ENCODE measurements at places on chromosomes 13 and 19.

DNA sequence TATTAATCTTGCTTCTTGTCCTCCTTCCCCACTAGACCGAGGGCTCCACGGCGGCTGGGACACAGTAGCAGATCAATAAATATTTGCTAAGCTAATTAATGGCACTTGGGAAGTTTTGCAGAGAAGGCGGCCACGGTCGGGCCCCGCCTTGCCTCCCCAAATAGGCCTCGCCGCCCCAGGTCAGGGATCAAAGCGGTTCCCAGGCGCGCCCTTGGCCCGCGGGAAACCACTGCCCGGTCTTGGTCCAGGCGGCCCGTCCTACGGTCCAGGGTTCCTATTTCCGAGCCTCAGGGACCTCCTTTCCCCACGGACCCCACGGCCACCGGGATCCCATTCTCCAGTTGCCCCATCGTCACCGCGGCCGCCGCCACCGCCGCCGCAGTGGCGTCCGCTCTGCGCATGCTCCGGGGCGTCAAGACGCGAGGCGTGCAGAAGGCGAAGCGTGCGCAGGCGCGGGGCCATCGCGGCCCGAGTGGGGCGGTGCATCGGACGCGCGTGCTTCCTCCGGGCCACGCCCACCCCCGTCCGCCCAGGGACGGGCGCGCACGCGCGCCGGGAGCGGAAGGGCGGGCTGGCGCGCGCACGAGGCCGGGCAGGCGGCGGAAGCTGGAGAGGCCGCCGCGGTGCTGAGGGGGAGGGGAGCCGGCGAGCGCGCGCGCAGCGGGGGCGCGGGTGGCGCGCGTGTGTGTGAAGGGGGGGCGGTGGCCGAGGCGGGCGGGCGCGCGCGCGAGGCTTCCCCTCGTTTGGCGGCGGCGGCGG, at the start of gene SMARCA4:
TSS of gene SMARCA4 (plus strand) at position 717 of the 759 bp plus-strand sequence. CDS start 23,122 bp downstream, outside the sequence.
- DNase-seq: peak; percentile 99

DNA sequence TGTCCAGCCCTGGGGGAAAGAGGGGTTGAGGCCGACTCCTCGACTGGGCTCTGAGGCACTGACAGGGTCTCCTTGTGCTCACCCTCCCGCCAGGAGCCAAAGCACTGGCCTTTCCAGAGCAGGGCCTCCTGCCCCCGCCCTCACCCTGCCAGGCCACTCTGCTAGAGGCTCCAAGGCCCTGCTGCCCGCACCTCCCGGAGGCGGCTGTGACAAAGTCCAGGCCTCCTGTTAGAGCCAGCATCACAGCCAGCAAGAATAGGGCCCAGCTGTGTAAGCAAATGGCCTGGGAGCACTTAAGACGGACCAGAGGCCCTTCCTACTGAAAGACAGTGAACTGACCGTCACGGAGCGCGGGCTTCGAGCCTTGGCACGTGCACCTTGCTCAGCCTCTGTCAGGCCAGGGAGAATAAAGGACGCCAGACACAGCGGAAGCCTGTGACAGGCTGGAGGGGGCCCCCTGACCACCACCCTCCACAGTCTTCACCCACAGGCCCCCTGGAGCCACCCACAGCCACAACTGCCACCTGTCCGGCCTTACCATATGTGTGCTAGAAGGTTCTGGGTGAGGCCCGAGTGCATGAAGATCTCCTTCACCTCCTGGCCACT, 50.9 kb downstream of the EPS15L1 start:
- DNase-seq: no peak

DNA sequence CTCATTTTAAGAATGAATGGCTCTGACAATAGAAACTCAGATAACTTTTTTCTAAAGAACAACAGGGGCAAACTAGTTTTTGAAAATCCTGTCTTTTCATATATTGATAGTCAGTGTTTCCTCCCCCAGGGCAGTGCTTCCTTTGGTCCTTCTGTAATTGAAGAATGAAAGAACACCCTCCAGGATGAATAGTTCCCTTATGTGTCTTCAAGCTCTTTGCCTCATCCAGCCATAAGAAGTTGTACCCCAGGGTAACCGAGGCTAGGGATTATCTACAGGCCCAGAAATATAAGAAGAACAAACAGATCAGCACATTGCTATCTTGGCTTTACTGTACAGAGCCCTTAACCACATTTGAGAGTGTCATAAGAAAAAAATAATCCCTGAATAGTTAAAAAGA, 12.1 kb upstream of the ERICH6B start:
- no peak for DNase-seq

- peak; percentile 61 for DNase-seq
Measured at GRCh38 chr19:13262450-13262849, 112.2 kb downstream of the IER2 start.

DNA sequence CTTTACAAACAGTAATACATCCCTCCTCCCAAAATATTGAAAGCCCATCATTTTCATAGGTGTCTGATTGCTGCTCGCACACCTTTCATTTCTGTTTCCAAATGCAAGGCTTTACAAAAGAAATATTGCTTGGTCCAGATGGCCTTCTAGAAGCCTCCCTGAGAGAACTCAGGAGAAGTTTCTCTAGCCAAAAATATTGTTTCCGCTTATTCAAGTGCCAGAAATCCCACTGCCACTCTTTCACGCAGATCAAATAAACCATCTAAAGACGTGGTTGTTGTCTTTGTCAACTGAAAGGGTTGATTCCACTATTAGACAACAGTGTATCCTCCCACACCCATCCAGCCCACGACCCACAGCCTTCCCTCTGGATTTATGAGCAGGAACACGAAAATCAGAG, 96.2 kb downstream of the ZIC5 start:
- no peak for DNase-seq

DNA sequence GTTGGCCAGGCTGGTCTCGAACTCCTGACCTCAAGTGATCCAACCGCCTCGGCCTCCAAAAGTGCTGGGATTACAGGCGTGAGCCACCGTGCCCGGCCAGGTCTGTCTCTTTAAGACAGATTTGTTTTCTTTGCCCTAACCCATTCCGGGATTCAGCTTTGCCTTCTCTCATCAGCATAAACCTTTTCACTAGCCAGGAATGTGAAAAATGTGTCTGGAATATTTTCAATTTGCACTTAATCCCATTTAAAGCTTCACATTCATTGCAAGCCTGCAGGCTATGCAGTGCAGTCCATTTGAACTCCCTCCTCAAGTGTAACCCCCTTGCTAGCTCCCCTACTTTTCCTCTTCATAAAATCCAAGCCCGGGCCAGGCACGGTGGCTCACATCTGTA, 880 bp upstream of the TMEM160 start:
- DNase-seq: no peak

- DNase-seq: no peak
Measured at GRCh38 chr13:53264751-53265385, 236.3 kb downstream of the OLFM4 start.
